ENCODE measurements at places on chromosomes 4 and X. TPM values are rescaled to one million over a fixed set of nuclear protein-coding genes. Genes with fewer than 3 reads are reported as not detected.

Gene FAM114A1
- total RNA-seq = 127 TPM

Gene MXRA5
- total RNA-seq = 13.7 TPM

Gene LRRC66
- 0.87 TPM for total RNA-seq

Gene FATE1
- total RNA-seq = not detected

Gene C4orf50
- total RNA-seq = not detected

Gene GABRG1
- not detected for total RNA-seq

Gene JCHAIN
- total RNA-seq = 0.44 TPM

Gene NWD2
- total RNA-seq = under 0.01 TPM

Gene STARD8
- 3.2 TPM for total RNA-seq
